ENCODE measurements at places on chromosomes 7 and 10. TPM values are rescaled to one million over a fixed set of nuclear protein-coding genes. Genes with fewer than 3 reads are reported as not detected.

MSMB gene
- not detected for total RNA-seq

HIP1 gene
- 60.5 TPM for total RNA-seq

SLC29A4 gene
- 0.55 TPM for total RNA-seq

CBLL1 gene
- 24.1 TPM for total RNA-seq

CTAGE6 gene
- total RNA-seq, result not detected

DNA sequence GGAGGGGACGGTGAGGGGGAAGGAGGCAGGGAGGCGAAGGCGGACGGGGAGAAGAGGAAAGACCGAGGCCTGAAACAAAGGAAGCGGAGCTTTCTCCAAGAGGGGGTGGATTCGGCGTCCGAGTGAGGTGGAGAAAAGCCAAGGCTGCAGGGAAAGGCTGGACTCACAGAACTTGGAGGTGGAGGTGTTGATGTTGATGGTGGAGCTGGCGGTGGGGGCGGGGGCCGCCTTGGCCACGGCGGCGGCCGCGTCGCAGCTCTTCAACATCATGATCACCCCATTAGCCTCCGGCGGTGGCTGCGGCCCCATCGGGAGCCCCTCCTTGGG is 578 bp downstream of the CACUL1 start:
- peak; percentile 90 for DNase-seq

DNA sequence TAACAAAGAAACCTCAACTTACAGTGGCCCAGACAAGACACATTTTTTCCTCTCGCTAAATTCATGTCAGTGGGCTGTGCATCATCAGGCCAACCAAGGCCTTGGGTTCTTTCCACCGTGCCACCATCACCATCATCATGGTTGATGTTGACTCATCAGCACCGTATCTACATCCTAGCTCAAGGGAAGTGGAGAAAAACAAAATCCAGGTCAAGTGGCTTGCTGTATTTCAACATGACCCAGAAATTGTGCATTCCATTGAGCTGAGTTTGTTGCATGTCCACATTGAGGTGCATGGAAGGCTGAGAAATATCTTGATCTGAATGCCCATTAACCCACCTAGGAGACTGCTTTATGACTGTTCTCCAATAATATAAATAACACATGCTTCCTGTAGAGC is 312.4 kb upstream of the CDC14C start:
- DNase-seq, result no peak

DNA sequence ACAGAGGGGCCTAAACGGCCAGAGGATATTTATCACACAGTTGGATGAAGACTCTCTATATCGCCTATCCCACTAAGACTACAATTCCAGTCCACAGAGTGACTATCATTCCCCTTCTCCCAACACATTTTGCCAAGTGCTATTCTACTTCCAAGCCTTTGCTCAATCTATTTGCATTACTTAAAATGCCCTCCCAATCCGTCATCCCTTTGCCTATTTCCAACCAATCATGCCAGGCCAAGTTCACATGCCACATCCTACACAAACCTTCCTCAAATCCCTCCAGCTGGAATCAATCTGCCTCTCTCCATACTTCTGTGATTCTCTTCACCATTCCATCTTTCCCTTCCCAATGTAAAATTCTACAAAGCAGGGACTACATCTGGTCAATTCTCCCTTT is 38.2 kb downstream of the SMURF1 start:
- DNase-seq, result no peak

DNA sequence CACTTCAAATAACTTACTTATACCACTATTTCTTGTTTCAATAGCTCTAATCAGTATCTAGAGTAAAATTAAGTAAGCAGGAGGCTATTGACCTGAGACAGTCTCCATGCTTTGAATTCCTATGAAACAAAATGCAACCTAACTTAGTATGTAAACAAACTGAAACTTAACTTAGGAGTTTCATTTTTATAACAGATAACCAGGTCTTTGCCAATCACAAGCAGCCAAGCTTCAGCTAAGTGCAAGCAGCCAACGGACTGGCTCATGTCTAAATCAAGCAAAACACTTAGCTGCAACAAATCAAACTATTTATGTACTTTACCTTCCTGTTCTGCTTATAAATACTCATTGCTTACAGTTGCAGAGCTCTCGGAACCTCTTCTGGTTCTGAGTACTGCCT is 4.4 kb upstream of the GSTK1 start:
- DNase-seq, result peak; percentile 36

- no peak for DNase-seq
These were observed 667.1 kb upstream of the LRRTM3 start for GRCh38 chr10:66258693-66259092.

GRCh38 chr7:116166156-116166555 is 44.2 kb upstream of the TES start:
- no peak for DNase-seq

GRCh38 chr7:40403703-40404476 is 269.1 kb downstream of the SUGCT start:
- no peak for DNase-seq

DNA sequence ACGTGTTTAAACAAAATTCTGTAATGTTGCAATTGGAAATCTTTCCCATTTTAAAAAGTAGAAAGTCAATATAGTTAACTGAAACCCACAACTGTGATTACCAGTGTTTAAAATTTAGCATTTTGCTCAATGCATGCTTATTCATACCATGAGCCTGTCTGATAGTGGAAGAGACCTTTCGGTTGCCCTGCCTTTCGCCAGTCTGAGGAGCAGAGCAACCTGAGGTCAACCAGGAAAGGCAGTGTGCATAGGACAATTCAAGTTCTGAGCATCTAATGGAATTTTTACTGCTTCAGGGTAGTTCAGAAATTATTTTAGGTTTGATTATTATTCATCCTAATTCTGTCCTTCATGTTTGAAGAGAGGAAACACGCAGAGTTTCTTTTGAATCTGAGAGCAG is 100.8 kb downstream of the CUBN start:
- DNase-seq, result no peak

All from upper lobe of left lung (tissue), 6 donors.